ENCODE measurements at places on chromosomes 6 and 20. TPM values are rescaled to one million over a fixed set of nuclear protein-coding genes. Genes with fewer than 3 reads are reported as not detected.

The OR2J1 gene
- total RNA-seq = not detected

The CFB gene
- 24.1 TPM for total RNA-seq

The OLIG3 gene
- total RNA-seq = not detected

The PTCRA gene
- total RNA-seq = not detected

The GPX5 gene
- total RNA-seq = not detected

The SLC17A2 gene
- not detected for total RNA-seq

The VNN1 gene
- not detected for total RNA-seq

The SLC26A8 gene
- total RNA-seq = 0.87 TPM

The CRISP3 gene
- total RNA-seq = not detected

The PNLDC1 gene
- total RNA-seq = not detected

The FOXA2 gene
- not detected for total RNA-seq

The GRM1 gene
- under 0.01 TPM for total RNA-seq

The COX4I2 gene
- total RNA-seq = not detected

The LTB gene
- total RNA-seq = not detected

The DEFB124 gene
- total RNA-seq = not detected

The ENPP4 gene
- total RNA-seq = 0.50 TPM

The GHRH gene
- total RNA-seq = not detected

The HAO1 gene
- total RNA-seq = not detected

The LINC00237 gene
- not detected for total RNA-seq

The NHSL1 gene
- total RNA-seq = 26.3 TPM

The ZNF292 gene
- total RNA-seq = 34.9 TPM

The SLA2 gene
- not detected for total RNA-seq

The HUS1B gene
- total RNA-seq = 0.99 TPM

The RBL1 gene
- total RNA-seq = 19.2 TPM

The ALDH8A1 gene
- 0.33 TPM for total RNA-seq

The RAMACL gene
- 2.5 TPM for total RNA-seq

Data from smooth muscle cell of trachea (primary cell).